ENCODE measurements at places on chromosomes 16 and 17. TPM values are rescaled to one million over a fixed set of nuclear protein-coding genes. Genes with fewer than 3 reads are reported as not detected.

GRCh38 chr16:22692916-22693637 is 120.9 kb upstream of the HS3ST2 start:
- no peak for DNase-seq

DNA sequence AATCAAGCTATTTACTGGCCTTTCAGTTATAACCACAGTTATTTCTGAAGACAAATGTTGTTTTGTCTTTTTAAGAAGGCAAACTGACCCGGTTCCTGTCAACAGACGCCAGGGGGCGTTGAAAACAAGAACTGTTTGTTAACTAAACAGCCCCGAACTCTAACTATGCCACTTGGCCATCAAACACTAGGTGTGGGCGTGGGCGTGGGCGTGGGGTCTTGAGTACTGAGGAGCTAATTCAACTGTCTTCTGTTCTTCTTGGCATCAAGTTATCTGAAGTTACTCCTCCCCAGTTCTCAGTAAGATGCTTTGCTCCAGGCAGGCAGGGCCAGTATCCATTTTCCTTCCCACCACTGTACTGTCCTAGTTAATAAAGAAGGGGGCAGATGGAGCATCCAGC is 63.3 kb upstream of the MTMR4 start:
- DNase-seq = peak; percentile 49

- DNase-seq = no peak
These were observed 29.7 kb upstream of the MRPS23 start for GRCh38 chr17:57879437-57880085.

- peak; percentile 61 for DNase-seq
These were observed 646 bp downstream of the HIC1 start for GRCh38 chr17:2055292-2056205.

The MYO15A gene
- 0.23 TPM for total RNA-seq

DNA sequence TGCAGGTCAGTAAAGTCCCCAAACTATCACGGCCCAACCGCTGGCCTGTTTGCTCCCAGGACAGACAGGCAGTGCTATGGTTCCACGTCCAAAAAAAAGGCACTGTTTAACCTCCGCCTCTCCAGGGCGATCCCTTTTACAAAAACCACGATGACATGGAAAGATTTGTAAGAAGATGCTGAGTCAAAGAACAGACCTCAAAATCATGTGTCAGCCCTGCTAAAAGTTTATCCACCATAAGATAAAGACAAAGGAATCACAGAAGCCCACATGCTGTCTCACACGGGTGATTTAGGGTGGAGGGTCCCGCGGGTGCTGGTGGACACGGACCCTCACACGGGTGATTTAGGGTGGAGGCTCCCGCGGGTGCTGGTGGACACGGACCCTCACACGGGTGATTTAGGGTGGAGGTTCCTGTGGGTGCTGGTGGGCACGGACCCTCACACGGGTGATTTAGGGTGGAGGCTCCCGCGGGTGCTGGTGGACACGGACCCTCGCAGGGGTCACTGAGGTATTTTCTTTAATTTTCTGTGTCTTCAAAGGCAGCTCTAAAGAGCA is 117.2 kb upstream of the METRNL start:
- no peak for DNase-seq

DNA sequence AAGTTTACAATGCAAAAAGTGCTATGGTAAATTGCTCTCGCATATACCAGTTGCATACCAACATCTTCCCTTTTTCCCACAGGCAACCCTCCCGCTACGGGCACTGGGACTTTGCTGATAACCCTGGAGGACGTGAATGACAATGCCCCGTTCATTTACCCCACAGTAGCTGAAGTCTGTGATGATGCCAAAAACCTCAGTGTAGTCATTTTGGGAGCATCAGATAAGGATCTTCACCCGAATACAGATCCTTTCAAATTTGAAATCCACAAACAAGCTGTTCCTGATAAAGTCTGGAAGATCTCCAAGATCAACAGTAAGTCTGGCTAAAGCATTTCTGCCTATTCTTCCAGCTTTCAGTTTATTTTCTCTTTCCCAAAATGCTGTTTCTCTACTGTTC is 27.9 kb upstream of the HSBP1 start:
- no peak for DNase-seq

- no peak for DNase-seq
These were observed 22.7 kb downstream of the HAPSTR1 start for GRCh38 chr16:9114112-9114511.

GRCh38 chr17:67157732-67158639 is 87.0 kb downstream of the HELZ start:
- DNase-seq = no peak

The TBC1D3 gene
- not detected for total RNA-seq

The SHISA9 gene
- 0.04 TPM for total RNA-seq

- DNase-seq = no peak
These were observed 145.6 kb upstream of the MYOCD start for GRCh38 chr17:12519956-12520594.

DNA sequence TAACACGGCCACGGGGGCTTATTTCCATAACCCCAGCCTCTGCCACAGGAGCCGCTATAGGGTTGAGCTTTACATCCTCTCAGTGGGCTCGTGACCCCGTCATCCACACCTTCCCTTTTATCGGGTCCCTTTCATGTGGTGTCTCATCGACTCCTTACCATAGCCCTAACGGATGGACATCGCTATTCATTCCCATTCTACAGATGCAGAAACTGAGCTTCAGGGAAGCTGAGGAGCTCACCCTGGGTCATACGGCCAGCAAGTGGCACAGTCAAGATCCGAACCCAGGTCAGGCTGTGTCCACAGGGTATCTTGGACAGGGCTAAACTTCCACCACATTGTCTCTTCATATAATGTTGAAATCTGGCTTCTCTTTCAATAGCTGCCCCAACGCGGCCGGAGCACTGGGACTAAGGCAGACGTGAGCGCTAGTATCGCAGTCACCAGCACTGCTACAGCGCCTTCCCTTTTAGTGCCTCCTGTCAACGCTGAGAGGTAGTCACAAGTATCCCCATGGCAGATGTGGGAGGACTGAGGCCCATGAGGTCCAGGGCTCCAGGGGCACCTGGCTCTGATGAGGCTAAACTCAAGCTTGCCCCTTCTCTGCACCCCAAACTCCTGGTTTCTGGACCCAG is 50.8 kb downstream of the SOCS1 start:
- DNase-seq = no peak

The EPX gene
- total RNA-seq = not detected

DNA sequence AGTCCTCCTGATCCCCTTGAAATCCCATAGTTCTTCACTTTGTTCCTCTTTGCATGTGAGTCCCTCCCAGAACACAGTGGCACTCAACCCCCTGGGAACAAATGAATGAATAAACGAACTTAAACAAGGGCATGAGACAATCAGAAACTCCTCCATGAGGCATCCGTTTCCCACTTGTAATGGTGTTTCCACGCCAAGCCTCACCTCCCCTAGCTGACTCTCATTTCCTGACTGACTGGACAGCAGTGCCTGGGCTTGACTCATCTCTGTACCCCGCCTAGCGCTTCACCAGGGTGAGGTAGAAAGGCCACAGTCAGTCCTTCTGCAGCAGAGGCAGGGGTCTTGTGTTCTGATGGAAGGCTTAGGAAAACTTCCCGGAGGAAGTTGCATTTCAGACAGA is 14.2 kb downstream of the KIF1C start:
- no peak for DNase-seq

The INCA1 gene
- total RNA-seq = 0.35 TPM

The RNU2-1 gene
- total RNA-seq = 8,052 TPM

The TBC1D3G gene
- not detected for total RNA-seq

- DNase-seq = no peak
These were observed 424 bp downstream of the YBX2 start for GRCh38 chr17:7293816-7294613.

DNA sequence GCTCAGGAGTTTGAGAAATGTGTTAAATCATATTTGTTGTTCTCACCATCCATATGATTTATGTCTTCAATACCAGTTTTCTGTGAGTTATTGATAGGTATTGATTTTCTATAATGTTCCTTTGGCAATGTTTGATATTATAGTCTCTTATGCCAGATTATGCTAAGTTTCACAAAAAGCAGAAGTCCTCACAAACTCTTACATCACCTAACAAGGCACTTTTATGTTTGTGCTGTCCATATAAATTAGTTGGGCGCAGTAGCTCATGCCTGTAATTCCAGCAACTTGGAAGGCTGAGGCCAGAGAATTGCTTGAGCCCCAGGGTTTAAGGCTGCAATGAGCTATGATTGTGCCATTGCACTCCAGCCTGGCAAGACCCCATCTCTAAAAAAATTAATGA is 12.6 kb upstream of the UQCRC2 start:
- DNase-seq = no peak
